Hindlimb muscle (tissue), 1 donor: ENCODE measurements at places on chromosomes 12 and 14. TPM values are rescaled to one million over a fixed set of nuclear protein-coding genes. Genes with fewer than 3 reads are reported as not detected.

Gene PXN
- polyA plus RNA-seq: 233 TPM

Gene HOXC10
- polyA plus RNA-seq: 57.9 TPM

Gene A2ML1
- 0.21 TPM for polyA plus RNA-seq

Gene RNF212B
- 0.62 TPM for polyA plus RNA-seq

Gene HOTAIR
- 7.6 TPM for polyA plus RNA-seq

Gene TSPAN19
- not detected for polyA plus RNA-seq

Gene OR6C2
- not detected for polyA plus RNA-seq

Gene ADGRD1
- polyA plus RNA-seq: 9.3 TPM

Gene RIPK3
- polyA plus RNA-seq: 2.1 TPM

Gene NKX2-8
- not detected for polyA plus RNA-seq

Gene STON2
- 20.5 TPM for polyA plus RNA-seq

Gene PLEKHD1
- 0.62 TPM for polyA plus RNA-seq

Gene MUCL1
- polyA plus RNA-seq: not detected

Gene PLA2G1B
- not detected for polyA plus RNA-seq

Gene RDH16
- 0.57 TPM for polyA plus RNA-seq

Gene SYNDIG1L
- not detected for polyA plus RNA-seq

Gene MAGOHB
- 16.5 TPM for polyA plus RNA-seq

Gene SLC38A4
- polyA plus RNA-seq: 10.3 TPM

Gene TMEM116
- 12.1 TPM for polyA plus RNA-seq

Gene IL22
- polyA plus RNA-seq: not detected

Gene KRT73
- polyA plus RNA-seq: not detected

Gene ARHGDIB
- polyA plus RNA-seq: 36.6 TPM

Gene NOVA1
- 12.9 TPM for polyA plus RNA-seq

Gene SYT1
- 1.0 TPM for polyA plus RNA-seq

Gene PDE3A
- polyA plus RNA-seq: 10.4 TPM

Gene RTN1
- 2.4 TPM for polyA plus RNA-seq

Gene DPPA3
- not detected for polyA plus RNA-seq

Gene NXPH4
- 2.7 TPM for polyA plus RNA-seq

Gene BDKRB2
- polyA plus RNA-seq: 2.5 TPM

Gene SRGAP1
- polyA plus RNA-seq: 6.6 TPM

Gene LTB4R
- polyA plus RNA-seq: 3.5 TPM

Gene C12orf50
- 0.27 TPM for polyA plus RNA-seq

Gene IFNG-AS1
- polyA plus RNA-seq: 0.72 TPM

Gene KRT85
- polyA plus RNA-seq: not detected

Gene SLC35E3
- 18.5 TPM for polyA plus RNA-seq

Gene PRPH
- polyA plus RNA-seq: 1.4 TPM

Gene CCDC197
- polyA plus RNA-seq: 0.32 TPM

Gene TC2N
- polyA plus RNA-seq: 1.7 TPM

Gene CHGA
- 0.23 TPM for polyA plus RNA-seq

Gene BICD1
- polyA plus RNA-seq: 8.2 TPM

Gene WNT1
- polyA plus RNA-seq: not detected

Gene SYNE2
- 75.3 TPM for polyA plus RNA-seq

Gene ZBTB1
- 28.6 TPM for polyA plus RNA-seq

Gene FGF23
- not detected for polyA plus RNA-seq

Gene HOXC9
- 17.4 TPM for polyA plus RNA-seq

Gene TOGARAM1
- 28.0 TPM for polyA plus RNA-seq
